ENCODE measurements at places on chromosomes 5 and 9.

- no peak for DNase-seq
Observed at GRCh38 chr9:5392285-5392684, 45.4 kb downstream of the PLGRKT start.

DNA sequence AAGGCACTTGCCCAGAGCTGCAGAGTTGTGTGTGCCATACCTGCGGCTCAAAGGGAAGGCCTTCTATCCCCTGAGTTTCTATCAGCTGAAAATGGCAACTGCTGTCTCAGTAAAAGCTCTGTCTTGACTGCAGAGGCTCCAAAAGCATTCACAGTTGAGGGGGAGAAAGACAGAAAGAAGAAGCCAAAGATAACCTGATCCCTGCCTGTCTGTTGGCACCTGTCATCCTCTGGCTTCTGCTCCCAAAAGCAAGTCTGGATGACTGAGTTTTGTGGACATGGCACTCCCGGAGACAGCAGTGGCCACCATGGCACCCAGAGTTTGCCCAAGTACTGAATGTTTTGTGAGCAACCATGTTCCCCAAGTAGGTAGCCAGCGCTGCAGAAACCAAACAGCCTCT is 176.6 kb downstream of the NR3C1 start:
- no peak for DNase-seq

- no peak for DNase-seq
Observed at GRCh38 chr5:174690271-174690670, 34.1 kb upstream of the MSX2 start.

GRCh38 chr9:20823051-20823450 is 139.0 kb downstream of the FOCAD start:
- no peak for DNase-seq

GRCh38 chr5:152650413-152650812 is 245.3 kb upstream of the NMUR2 start:
- DNase-seq: no peak
